ENCODE measurements at places on chromosomes 7 and 10. TPM values are rescaled to one million over a fixed set of nuclear protein-coding genes. Genes with fewer than 3 reads are reported as not detected.

Gene PILRA
- 11.9 TPM for total RNA-seq

Gene CYP3A4
- total RNA-seq: not detected

DNA sequence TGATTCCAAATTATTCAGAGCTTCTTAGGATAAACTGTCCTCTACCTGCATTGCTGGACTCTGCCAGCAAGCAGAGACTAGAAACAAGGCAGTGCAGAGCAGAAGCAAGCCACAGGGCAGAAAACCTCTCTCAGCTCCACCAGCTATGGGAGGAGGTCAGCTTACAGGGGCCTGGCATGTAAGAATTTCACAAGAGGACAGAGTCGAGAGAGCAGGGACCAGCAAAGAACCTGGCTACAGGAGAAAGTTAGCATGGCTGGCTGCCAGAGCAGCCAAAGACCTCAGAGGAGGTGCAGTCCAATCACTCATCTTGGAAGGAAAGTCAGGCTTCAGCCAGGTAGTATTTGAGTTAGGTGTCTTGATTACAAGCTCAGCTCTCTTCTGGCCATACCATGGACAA, 62.9 kb downstream of the ENO4 start:
- no peak for DNase-seq

DNA sequence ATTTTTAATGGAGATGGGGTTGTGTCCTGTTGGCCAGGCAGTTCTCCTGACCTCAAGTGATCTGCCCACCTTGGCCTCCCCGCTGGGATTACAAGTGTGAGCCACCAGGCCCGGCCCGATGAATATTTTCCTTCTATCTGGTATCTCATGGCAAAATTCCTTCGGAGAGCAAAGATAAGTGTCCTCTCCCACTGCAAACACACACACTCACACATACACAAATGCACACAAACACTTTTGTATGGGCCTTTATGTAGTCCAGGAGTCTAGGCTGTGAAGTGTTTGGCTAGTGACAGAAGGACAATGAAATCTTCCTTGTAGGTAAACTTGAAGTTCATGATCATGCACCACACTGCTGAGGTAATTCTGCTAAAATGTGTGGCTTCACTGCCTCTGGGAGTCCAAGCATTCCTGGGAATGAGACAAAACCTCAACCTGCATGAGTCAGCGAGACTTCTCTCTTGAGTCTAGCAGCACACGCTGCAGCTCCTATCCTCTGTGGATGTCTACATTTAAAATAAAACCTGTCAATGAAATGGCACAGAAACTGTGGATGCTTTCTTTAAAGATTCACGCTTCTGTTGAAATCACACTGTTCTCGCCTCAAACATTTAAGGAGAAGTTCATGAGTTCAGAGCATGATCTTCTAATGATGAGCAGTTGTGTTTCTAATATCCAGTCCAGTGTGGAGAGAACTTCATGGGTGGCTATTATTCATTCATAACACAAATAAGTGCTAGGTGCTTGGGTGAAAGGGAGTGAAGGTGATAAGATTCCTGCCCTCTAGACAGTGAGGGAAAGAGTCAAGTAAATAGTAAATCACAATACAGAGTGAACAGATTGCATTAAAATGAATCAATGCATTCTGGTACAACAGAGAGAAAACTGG, 96.5 kb downstream of the NRP1 start:
- DNase-seq: no peak

GRCh38 chr7:36979810-36980248, 255.5 kb upstream of the AOAH start:
- DNase-seq: no peak

GRCh38 chr10:4059471-4060138, 274.6 kb upstream of the KLF6 start:
- no peak for DNase-seq
